ENCODE measurements at places on chromosomes 13 and 19. TPM values are rescaled to one million over a fixed set of nuclear protein-coding genes. Genes with fewer than 3 reads are reported as not detected.

DNA sequence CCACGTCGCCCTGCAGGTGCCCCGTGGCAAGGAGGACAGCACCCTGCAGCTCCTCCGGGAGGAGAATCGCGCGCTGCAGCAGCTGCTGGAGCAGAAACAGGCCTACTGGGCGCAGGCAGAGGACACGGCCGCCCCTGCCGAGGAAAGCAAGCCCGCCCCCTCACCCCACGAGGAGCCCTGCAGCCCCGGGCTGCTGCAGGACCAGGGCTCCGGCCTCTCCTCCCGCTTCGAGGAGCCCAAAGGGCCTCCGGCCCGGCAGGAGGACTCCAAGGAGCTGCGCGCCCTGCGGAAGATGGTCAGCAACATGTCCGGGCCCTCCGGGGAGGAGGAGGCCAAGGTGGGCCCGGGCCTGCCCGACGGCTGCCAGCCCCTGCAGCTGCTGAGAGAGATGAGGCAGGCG, 11.6 kb downstream of the CBY2 start:
- no peak for DNase-seq

DNA sequence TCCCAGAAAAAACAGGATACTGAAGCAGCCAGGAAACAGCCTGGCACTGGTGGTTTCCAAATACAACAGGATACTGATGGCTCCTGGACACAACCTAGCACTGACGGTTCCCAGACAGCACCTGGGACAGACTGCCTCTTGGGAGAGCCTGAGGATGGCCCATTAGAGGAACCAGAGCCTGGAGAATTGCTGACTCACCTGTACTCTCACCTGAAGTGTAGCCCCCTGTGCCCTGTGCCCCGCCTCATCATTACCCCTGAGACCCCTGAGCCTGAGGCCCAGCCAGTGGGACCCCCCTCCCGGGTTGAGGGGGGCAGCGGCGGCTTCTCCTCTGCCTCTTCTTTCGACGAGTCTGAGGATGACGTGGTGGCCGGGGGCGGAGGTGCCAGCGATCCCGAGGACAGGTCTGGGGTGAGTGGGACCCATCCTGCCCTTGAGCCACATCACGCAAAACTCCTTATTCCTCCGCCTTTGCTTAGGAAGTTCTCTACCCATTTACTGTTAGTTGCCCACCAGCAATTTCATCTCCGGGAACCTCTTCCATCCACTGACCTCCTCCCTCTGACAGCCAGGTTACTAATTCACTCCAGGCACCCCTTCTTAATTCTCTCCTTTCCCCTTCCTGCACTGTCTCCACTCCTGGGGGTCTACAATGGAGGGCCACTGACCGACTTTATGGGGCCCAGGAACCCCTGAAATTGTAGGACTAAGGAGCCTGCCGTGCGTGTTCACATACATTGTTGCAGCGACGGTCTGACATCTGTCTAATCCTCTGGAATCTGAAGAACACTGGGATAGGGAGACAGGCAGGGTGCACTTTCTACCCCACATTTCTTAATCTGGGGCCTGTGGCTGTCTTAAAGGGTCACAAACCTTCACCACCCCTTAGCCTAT, 1.2 kb downstream of the ITPKC start:
- peak; percentile 73 for DNase-seq

DNA sequence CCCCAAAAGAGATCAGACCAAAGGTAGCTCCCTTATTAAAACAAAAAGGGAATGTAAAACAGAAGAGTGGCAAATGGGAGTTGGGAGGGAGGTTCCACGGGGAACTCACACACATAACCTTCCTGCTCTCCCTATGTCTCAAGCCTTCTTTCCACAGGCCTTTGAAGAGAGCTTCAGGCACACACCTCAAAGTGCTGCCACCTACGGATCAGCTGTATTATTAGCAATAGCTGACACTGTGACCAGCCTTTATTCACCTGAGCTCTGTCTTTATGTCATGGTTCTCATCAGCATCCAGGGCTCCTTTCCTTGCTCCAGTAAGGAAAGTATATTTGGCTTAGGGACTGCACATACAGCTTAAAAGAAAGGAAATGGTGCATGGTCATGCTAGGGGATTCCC, 11.3 kb downstream of the ZNF571 start:
- no peak for DNase-seq

- no peak for DNase-seq
Observed at GRCh38 chr13:109985871-109986450, 199.6 kb upstream of the IRS2 start.

IFNL1 gene
- total RNA-seq: not detected

DNA sequence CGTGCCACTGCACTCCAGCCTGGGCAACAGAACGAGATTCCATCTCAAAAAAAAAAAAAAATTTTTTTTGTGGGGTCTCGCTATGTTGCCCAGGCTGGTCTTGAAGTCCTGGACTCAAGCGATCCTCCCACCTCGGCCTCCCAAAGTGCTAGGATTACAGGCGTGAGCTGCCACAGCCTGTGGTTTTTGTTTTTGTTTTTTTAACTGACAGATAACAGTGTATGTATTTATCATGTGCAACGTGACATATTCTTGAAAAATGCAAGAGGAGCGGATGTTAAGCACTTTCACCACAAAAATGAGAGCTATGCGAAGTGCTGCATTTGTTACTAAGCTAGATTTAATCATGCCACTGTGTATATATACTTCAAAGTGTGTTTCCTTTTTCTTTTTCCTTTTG, 49.0 kb downstream of the ARHGEF18 start:
- DNase-seq: no peak

DNA sequence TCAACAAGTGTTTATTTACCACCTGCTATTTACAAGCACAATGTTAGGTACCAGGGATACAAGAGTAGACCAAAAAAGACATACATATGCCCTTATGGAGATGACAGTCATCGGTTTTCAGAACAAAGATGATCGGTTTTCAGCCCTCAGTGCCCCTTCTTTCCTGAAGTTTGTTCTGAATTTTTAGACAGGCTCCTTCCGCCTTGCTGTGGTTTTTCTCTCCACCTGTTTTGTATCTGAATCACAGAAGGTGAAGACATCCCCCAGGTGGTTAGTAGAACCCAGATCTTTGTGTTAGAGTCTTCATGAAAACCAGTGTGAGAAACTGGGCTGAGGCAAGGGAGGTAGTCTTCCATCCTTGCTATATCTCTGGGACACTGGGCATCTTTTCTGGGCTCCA, 23.5 kb downstream of the ACTL9 start:
- DNase-seq: no peak

S1PR5 gene
- 0.53 TPM for total RNA-seq

GFY gene
- not detected for total RNA-seq

DNA sequence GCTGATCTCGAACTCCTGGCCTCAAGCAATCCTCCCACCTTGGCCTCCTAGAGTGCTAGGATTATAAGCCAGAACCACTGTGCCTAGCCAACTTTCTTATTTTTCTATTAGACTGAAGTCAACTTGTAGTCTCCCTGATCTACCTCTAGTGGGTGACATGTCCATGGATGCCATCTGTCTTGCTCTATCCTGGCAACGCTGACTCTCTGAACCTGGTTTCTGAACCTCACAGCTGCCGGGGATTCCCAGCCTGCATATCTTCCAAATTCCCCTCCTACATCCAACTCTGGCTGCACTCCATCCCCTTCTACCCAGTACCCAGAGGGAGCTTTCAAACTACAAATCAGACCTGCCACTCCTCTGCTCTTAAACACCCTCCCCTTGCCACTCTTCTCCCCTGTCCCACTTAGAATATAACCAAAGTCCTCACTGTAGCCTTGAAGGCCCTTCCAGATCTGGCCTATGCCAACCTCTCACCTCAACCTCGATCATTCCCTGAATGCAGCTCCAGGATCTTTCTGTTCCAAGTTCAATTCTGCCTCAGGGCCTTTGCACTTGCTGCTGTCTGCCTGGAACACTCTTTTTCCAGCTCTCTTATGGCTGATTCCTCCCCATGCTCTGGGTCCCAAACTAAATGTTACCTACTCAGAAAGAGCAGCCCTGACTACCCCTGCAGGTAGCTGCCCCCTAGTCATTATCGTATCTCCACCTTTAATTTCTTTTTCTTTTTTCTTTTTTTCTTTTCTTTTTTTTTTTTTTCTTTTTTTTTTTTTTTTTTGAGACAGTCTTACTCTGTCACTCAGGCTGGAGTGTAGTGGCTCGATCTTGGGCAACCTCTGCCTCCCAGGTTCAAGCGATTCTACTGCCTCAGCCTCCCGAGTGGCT, 2.2 kb downstream of the CLIP3 start:
- no peak for DNase-seq

GRCh38 chr19:313169-313987, 22.2 kb upstream of the PLPP2 start:
- DNase-seq: no peak

SRRM5 gene
- 0.58 TPM for total RNA-seq

ANKLE1 gene
- total RNA-seq: 1.7 TPM

- DNase-seq: peak; percentile 74
Observed at GRCh38 chr19:2048959-2049740, 1.9 kb downstream of the MKNK2 start.

ZNF154 gene
- 1.8 TPM for total RNA-seq

DNA sequence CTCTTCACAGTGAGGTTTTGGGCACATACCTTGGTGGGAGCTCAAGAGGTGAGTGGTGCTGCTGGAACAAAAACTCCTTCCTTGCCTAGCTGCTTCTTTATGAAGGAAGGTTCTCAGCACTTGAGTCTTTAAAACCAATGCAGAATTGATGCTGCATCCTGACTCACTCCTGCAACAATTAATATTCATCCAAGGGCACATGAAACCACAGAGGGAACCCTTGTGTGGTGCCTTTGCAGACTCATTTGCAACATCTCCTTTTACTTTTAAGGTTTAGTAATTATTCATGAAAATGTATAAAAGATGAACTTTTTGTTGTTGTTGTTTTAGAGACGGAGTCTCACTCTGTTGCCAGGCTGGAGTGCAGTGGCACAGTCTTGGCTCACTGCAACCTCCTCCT, 30.1 kb downstream of the OPA3 start:
- DNase-seq: no peak

- no peak for DNase-seq
Observed at GRCh38 chr19:58482372-58482771, 6.2 kb downstream of the ZNF446 start.

DNA sequence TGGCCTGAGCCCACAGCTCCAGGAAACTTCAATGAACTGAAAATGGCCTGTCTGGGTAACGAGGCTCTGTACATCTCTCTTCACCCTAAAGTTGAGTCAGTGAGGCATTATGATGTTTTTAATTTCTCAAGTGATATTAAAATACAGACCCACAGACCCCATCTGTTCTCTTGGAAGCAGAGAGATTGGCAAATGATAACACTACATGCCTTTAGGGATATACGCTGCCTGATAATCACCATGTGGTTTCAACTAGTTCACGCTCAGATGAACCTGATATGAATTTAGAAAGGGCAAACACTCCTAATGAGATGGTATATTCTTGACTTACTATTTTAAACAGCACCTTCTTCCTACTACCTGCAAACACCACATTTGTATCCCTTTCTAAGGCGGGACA, 127.5 kb downstream of the RFC3 start:
- no peak for DNase-seq

DNA sequence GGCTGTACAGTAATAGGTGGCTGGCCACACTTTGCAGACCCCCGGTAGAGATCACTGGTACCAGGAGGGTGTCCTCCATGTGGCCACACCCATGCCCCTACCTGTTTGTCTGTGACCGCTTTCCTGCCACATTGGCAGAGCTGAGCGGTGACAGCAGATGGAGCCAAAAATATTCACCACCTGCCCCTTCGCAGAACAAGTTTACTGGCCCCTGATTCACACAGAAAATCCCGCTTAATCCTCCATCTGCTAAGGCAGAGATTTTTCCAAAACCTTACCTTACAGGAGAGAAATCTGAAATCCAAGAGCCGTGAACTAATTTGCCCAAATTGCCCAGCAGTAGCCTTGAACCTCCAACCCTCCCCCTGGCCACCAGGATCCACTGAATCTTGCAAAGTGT, 52.1 kb downstream of the MYO9B start:
- no peak for DNase-seq

DNA sequence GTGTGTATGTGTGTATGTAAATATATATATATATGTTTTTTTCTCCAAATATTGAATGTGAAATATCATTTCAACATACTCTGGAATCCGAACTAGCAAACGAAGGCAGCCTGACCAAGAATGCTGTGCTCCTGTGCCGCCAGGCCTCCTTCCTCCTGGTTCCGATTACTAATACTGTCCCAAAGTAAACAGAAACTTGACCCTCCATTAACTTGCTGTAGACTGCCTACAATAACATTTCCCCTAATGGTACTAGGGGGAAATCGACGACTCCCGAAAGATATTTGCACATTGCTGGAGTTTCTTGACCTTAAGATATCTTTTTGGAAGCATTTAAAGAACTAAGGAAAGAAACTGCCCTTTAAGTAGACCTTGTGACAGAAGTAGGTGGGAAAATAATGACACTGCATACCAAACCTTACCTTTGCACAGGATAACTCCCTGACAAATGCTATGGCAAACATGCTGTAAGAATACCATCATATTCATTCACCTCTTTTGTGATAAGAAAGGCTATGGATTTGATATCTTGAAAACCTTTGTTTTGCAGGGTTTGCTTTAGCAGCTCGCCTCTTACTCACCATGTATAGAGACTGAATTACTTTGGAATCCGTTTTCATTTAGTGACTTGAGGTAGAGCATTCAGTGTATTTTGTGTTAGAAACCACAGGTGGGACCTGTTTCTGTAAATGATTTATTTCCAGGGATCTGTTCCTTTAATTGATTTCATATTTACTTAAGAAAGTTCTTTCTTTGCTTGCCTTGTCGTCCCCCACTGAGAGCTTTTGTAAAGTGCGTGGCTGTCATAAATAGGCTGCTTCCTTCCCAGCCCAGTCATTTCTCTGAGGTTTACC, 80.1 kb downstream of the KLF5 start:
- no peak for DNase-seq

LILRB5 gene
- 24.1 TPM for total RNA-seq

- DNase-seq: no peak
Observed at GRCh38 chr13:28739376-28739775, 20.6 kb upstream of the SLC46A3 start.

DIAPH3 gene
- total RNA-seq: 0.31 TPM

DNA sequence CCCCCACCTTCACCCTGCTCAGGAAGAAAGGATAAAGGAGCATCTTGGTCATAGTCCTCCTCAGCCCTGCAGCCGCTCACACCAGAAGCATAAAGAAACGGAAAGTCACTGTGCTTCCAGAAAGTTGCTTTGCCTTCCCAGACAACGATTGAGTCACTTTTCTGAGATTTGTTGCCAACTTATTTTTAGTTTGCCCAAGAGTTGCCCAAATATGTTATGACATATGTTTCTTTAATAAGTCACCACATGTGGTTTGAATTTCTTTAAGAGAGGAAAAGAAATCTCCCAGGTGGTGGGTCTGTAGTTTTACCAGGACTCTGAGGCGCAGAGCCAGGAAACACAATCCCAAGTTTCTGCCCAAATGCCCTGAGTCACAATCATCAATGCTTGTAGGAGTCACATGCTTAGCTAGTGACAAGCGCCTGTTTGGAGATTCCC, 63.4 kb upstream of the LRCH1 start:
- DNase-seq: no peak

DNA sequence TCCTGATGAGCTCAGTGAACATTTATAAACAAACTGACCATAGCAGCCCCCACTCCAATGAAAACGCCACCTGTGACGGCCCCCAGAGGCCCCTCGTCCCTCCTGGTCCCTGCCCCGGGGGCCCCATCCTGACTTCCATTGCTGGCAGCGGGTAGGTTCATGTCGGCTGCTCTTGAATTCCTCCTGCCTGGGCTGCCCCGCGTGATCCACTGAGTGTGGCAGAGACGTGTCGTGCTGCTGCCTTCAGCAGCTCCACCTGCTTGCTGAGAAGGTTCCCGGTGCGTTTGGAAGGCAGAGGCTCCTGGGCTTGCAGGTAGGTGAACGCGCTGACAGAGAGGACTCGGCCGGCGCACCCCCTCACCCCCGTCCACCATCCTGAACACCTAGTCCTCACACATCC, 11.6 kb downstream of the C2CD4C start:
- peak; percentile 23 for DNase-seq

Data from sciatic nerve (tissue), 2 donors.